ENCODE measurements at places on chromosomes 2 and 18. TPM values are rescaled to one million over a fixed set of nuclear protein-coding genes. Genes with fewer than 3 reads are reported as not detected.

Gene PRKAG3
- not detected for total RNA-seq

Gene GAREM2
- 1.0 TPM for total RNA-seq

Gene AGXT
- total RNA-seq = not detected

Gene XDH
- not detected for total RNA-seq

Gene CHMP3
- total RNA-seq = 57.7 TPM

Gene ST6GAL2
- 0.21 TPM for total RNA-seq

Gene RAD51AP2
- not detected for total RNA-seq

Gene RAX
- not detected for total RNA-seq

Gene DOK6
- total RNA-seq = 2.2 TPM

Gene DNER
- total RNA-seq = 0.21 TPM

Gene SH3BP4
- 1.4 TPM for total RNA-seq

Gene ZNF385B
- total RNA-seq = not detected

Gene ALK
- not detected for total RNA-seq

Gene SKA1
- 0.73 TPM for total RNA-seq

Gene PKDCC
- total RNA-seq = not detected

Gene TUBA3D
- not detected for total RNA-seq

Gene SF3B1
- 702 TPM for total RNA-seq

Gene USP40
- total RNA-seq = 6.7 TPM

Gene DUSP19
- 0.42 TPM for total RNA-seq

Gene POTEC
- total RNA-seq = not detected

Gene SNED1
- total RNA-seq = 8.2 TPM

Gene FOXI3
- not detected for total RNA-seq

Gene FBXO48
- 0.52 TPM for total RNA-seq

Gene ZNF2
- 0.10 TPM for total RNA-seq

Gene GAD1
- not detected for total RNA-seq

Gene CCDC138
- 4.9 TPM for total RNA-seq

Gene CTAGE1
- 0.10 TPM for total RNA-seq

Gene EFR3B
- total RNA-seq = under 0.01 TPM

Gene CSRNP3
- total RNA-seq = under 0.01 TPM

Gene ARHGAP15
- 334 TPM for total RNA-seq

Gene LRRC30
- total RNA-seq = not detected

Gene CD8B2
- 0.73 TPM for total RNA-seq

Gene TCF4
- 27.5 TPM for total RNA-seq

Gene PDE11A
- under 0.01 TPM for total RNA-seq

Data from mononuclear cell (primary cell).